ENCODE measurements at places on chromosomes 4 and X.

DNA sequence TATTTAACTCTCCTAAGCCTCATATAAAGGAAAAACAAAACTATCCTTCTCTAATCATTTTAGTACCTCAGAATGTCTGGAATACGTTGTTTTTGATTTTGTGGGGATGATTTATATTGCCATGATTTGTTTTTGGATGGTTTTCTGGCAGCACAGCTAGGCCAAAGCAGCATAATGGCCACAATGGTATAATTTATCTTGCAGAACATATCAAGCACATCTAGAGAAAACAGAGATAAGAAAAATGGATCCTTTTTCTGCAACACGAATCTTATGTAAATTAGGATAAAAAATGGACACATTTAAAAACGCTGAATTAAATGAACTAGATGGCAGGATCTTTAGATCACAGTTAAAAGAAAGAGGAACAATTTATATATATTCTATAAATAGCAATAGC, 269.9 kb upstream of the FAT4 start:
- no peak for DNase-seq

- no peak for DNase-seq
Observed at GRCh38 chr4:6529021-6529420, 46.0 kb upstream of the MAN2B2 start.

DNA sequence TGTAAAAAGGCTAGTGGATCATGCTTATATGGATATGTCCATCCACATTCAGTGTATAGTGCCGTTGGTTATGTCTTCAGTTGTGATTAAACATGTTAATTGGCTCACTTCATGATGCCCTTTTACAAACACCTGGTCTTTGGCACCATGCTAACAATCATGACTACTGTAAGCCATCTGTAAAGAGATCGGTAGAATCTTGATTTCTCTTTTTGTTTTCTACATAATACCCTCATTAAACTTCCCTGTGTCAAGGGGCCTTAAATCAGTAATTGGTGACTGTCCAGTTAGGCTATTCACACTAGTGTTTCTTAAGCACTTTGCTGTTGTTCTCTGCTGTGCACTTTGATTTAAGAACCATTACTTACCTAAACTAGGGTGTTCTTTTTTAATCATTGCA, 475.2 kb downstream of the RPA4 start:
- no peak for DNase-seq

DNA sequence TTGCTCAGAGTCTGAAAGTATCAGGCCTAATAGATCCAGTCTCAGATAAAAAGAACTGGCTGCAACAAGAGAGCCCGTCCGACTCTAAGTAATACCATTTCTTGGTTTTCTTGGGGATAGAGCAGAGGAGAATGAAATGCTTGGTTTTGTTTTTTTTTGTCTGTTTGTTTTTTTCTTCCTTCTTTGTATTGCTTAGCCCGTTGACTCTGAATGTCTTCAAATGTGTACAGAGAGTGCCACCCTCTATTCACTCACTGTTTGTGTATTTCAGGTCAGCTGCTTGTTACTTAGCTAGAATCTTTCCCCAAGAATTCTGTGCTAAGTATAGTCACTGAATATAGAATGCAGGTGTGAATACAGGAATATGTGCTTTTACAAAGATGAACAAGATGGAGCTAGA, 5.7 kb upstream of the TMEM156 start:
- DNase-seq, result no peak

- no peak for DNase-seq
Observed at GRCh38 chrX:31715675-31716074, 643.8 kb upstream of the FTHL17 start.

- DNase-seq, result no peak
Observed at GRCh38 chr4:48944252-48944651, 37.7 kb upstream of the OCIAD2 start.

GRCh38 chr4:119490335-119490734, 138.3 kb downstream of the PDE5A start:
- DNase-seq, result no peak

GRCh38 chrX:75547783-75548182, 24.9 kb upstream of the ZDHHC15 start:
- DNase-seq, result no peak

DNA sequence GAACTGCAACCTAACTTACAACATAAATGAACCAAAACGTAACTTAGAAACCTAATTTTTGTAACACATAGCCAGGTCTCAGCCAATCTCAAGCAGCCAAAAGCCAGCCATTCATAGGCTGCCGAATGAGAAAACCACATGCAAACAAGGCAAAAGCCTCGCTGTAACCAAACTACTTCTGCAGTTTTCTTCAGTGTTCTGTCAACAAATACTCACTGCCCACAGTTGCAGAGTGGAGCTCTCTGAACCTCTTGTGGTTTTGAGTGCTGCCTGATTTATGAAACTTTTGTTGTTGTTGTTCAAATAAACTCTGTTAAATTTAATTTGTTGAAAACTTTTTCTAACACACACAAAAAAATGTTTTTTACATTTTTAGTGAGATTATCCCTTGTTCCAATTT, 251.2 kb downstream of the PAPSS1 start:
- DNase-seq, result no peak

- DNase-seq, result no peak
Observed at GRCh38 chr4:75849461-75849860, 52.8 kb downstream of the PPEF2 start.

DNA sequence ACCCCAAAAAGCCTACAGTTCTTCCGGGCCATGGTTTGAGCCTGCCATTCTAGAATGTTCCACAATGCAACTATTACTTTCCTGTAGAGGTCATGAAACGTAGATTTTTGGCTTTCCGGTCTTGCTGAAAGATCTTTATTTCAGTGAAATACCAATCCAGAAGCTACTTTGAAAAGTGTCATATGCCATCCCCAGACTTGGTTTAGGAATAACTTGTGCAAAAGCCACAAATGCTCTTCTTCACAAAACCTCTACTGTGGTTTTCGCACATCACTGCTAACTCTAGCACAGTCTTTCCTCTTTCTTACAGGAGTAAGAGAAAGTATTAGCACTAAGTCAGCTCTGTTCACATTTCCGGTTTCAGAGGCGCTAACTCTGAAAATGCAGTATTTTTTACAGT, 12.7 kb upstream of the CD40LG start:
- DNase-seq, result no peak

DNA sequence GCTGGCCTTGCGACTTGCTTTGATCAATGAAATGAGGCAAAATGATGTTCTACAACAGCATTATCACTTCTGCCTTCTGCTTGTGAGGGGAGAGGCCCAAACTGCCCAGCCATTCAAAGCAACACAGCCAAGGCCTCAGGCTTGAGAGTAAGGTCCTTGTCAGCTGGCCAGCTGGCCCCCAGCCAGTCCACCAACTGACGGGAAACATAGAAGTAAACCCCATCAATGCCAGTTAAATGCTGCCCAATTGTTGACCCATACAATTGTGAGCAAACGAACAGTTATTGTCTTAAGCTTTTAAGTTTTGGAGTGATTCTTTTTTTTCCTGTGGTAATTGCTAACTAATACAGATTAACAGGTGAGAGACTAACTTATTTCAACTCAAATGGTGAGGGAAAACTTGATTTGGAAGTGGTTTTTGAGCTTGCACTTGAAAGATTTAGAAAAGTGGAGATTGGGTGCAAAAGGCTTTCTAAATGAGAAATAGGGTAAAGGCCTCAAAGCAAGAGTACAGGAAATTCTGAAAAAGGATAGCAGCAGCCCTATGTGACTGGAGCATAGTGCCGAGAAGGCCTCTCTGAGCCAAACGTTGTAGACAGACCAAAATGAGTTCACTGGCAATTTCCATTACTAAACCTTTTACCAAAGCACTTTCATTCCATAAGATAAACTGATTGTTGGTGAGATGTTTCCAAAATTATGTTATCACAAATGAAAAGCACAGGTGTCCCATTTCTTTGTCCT, 66.9 kb downstream of the ARHGEF38 start:
- DNase-seq, result no peak

GRCh38 chr4:180799798-180800197, 1443.4 kb upstream of the TENM3 start:
- no peak for DNase-seq

GRCh38 chr4:119233750-119234149, 21.2 kb downstream of the USP53 start:
- DNase-seq, result no peak

- no peak for DNase-seq
Observed at GRCh38 chr4:43339435-43339834, 446.9 kb downstream of the GRXCR1 start.

- DNase-seq, result no peak
Observed at GRCh38 chr4:28973587-28974350, 1746.4 kb upstream of the PCDH7 start.
